Uterus (tissue), 4 donors: ENCODE measurements at places on chromosomes 4 and X.

DNA sequence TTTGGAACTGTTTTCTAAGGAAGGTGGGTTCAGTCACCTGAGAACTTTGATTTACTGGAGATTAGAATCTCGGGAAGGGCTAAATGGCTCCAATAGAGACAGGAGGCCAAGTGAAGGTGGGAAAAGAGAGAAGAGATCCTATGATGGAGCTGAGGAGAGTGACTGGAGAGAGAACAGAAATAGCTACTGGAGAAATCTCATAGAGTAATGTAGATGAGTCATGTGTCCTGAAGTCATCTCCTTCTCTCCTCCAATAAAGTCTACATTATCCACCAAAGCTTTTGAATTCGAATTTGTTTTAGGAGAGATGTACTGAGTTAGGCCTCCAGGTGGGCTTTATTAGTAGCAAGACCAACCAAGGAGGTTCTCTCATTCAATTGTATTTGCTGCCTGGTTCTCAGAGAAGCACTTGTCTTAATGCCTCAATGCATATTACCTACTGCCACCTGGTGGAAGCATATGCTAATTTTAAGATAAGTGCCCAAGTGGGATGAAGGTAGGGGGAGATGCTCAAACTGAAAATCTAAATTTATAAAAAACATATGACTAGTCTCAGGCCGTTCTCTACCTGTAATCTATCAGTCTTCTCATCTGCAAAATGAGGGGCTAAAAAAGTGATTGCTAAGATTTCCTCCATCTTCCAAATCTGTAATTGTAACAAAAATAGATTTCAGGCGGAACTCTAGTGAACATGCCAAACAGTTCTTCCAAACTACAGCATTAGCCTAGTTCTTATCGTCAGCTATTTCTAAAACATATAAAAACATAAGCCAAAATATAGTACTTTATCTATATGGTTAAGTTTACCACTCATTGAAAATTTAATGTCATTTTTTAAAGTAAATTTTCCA is 24.4 kb downstream of the TXK start:
- DNase-seq = no peak

- DNase-seq = no peak
These were observed 75.4 kb upstream of the PACRGL start for GRCh38 chr4:20624793-20625374.

- DNase-seq = no peak
These were observed 95.1 kb downstream of the GPM6A start for GRCh38 chr4:175716961-175717360.

- DNase-seq = no peak
These were observed 231.2 kb upstream of the CPEB2 start for GRCh38 chr4:14771094-14771493.

DNA sequence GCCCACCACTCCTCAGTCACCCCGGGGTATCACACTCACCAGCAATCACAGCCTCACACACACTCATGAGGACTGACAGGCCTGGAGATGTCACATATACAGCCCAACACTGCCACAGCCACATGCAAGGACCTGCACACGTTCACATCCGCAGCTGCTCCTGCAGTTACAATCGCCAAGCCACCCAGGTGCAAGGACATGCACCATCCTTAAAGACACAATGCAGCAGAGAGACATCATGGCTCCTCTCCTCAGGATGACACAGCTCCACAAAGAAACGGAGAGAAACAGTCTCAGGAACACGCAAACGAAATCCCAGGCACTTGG is 1.1 kb downstream of the PCSK1N start:
- DNase-seq = no peak

GRCh38 chrX:45445745-45446412 is 245.2 kb upstream of the DIPK2B start:
- DNase-seq = no peak

DNA sequence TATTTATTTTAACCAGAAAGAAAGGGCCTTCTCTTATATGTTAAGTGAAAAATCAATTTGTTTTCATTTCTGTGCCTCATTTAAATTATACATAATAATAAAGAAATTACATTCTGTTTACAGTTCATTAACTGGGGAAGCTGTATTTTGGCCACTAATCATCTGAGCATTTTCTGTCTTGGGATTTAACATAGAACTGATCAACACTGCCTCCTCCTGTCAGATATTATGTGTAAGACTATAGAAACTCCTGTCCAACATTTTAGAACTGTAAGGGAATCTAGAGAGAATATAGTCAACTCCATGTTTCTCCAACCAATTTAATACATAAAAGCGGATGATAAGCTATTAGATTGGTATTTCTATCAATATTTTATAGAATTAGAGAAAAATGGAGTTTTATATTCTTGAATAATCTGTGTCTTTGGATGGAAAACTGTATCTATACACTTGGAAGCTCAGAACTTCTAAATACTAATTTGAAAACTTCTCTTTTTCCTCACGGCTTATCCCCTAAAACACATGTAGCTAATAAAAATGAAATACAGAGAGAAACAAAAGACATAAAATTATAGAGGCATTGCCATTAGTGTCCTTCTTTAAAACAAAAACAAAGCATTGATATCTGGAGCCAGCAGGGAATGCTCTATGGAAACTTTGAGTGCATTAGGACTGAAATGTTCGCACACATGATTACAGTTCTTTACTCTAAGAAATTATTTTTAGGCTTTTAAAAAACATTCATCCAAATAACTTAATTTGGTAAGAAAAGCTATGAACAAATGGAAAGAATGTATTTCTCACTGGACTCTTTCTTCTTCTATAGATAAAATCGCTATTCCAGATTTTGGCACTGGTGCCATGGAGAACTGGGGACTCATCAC is 33.1 kb downstream of the ENPEP start:
- DNase-seq = no peak

DNA sequence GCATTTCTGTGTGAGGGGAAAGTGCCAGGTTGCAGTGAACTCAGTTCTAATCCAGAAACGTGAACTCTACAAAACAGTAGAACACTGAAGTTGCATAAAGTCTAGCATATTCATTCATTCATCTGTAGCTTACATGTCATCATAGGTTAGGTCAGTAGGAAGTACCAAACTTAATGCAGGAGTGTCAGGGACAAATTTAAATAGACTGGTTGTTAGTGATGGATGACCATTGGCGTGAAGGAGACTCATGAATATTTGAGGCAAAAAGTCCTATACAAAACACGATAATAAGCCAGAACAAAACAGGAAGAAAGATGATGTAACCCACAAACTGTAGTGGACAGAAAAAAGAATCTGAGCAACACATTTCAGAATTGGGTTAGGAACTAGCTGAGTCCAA is 592.8 kb upstream of the PCDH10 start:
- no peak for DNase-seq

DNA sequence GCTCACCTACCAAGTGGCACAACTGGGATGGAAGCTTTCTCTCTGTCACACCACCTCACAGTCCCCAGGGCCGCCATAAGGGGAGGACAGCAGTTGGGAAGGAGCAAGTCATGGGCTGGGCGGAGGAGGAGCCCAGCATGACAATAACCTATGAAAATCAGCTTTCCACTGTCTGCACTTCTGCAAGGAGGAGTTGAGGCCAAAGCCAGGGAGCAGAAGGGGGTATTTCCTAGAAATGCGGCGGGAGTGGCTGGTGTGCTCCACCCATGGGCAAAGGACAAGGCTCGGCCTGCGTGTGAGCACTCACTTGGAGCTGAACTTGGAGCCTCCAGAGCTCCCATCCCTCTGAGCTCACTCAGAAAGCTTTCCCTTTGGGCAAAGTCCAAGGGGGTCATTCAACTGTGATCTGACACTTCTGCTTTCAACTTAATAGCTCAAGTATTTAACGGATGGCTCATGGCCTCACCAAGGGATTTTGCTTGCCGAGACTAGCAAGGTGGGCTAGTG is 18.5 kb downstream of the APLN start:
- DNase-seq = no peak

GRCh38 chr4:144788469-144788868 is 142.5 kb downstream of the HHIP start:
- no peak for DNase-seq

GRCh38 chr4:4810092-4810774 is 49.2 kb upstream of the MSX1 start:
- no peak for DNase-seq

DNA sequence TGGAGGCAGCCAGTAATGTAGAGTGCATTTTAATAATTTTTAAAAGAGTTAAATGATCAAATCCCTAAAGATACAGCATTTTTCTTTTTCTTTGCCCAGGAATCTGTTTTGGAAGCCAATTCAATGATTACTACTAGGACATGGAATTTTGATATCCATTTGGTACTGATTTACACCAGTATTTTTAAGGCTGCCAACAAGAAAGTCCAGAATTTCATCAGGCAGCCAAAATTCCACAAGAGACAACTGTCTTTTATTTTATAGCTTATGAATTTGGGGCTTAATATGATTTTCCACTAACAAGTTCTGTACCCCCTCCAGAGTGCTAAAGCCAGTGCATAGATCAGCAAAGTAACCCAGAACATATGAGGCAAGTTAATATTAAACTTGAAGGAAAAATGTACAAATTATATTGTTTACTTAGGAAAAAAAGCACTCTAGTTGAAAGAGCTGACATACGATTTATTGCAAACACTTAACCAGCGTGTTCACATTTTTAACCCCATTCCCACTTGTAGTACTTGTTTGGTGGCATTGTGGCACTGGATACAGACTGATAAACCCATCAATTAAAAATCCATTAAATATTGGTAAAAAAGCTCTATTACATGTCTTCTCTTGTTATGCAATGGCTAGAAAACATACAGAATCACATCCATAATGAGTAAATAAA is 259.7 kb downstream of the DCHS2 start:
- DNase-seq = no peak

DNA sequence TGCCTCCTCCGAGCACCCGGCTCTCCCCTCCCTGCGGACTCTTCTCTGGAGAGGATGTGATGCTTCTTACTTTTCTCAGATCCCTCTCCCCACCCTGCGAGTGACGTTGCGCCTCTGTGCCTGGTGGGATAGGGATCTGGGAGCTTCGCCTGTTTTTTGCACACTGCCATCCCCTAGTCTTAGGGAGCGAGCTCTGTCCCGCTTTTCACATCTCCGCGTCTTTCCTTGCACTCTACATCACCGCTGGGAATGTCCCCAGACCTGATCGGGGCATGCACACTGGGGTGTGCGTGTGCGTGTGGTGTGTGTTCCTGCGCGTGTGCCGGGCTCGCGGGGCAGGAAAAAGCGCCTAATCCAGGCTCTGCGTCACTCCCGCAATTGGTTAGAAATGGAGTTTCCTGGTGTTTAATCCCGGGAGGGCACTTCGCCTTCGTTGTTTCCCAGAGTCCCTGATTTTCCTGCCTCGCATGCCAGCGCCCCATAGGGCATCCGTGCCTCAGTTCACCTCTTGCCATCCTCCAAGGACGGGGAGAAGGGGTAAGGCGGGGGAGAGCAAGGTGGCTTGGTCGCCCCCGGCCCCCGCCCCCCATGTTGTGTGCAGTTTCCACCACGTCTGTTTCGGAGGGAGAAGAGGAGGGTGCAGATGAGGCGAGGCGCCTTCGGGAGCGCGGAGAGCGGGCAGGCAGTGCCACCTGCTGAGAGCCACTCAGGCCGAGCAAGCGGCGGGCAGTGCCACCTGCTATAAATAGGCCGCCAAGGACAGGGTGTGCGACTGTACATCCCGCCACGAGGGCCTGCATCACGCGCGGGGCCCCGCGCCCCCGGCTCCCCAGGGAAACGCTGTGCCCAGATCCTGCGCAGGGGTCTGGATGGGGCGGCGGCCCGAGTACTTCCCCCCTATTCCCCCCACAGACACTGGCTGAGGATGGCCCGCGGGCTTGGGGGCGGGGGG is 759 bp upstream of the TBC1D1 start:
- peak; percentile 88 for DNase-seq

DNA sequence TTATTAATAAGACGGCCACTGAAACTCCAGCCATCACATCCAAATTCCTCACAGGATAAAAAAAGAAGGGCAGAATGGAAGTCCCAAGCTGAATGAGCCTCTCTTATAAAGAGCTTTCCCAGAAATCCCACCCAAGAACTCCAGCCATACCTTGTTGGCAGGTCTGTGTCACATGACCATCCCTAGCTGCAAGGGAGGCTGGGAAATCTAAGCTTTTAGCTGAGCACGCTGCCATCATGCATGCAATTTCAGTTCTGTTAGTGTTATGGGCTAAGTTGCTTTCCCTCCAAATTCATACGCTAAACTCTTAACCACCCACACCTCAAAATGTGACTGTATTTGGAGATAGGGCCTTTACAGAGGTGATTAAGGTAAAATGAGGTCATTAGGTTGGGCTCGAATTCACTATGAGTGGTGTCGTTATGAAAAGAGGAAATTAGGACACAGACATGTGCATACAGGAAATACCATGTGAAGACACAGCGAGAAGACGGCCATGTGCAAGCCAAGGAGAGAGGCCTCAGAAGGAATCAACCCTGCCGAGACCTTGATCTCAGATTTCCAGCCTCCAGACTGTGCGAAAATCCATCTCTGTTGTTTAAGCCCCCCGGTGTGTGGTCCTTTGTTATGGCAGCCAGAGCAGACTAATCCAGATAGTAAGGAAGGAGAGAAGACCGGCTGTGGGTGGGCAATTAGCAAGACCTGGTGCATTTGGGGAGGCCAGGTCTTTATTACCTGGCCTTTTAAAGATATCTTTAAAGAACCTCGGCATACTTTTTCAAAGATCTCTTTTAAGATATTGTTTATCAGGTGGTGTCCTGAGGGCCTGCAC is 317.6 kb downstream of the BCOR start:
- DNase-seq = no peak

DNA sequence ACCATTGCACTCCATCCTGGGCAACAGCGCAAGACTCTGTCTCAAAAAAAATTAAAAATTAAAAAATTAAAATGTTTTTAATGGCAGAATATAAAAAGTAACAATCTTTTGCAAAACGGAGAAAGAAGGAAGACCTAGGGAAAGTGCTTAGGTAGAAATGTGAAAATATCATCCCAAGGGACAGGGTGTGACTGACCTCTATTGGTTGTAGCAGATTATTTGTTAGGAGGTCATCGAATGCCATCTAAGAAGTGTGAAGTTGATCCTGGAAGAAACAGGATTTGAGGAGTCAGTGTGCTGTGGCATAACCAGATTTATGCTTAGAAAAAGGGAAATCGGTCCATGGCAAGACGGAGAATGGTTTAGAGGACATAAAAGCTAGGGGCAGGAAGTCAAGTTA is 18.1 kb upstream of the C4orf36 start:
- no peak for DNase-seq

GRCh38 chr4:151614561-151614960 is 146.2 kb downstream of the GATB start:
- DNase-seq = no peak
